Colonic mucosa (tissue), 4 donors: ENCODE measurements at places on chromosomes 4 and X. TPM values are rescaled to one million over a fixed set of nuclear protein-coding genes. Genes with fewer than 3 reads are reported as not detected.

DNA sequence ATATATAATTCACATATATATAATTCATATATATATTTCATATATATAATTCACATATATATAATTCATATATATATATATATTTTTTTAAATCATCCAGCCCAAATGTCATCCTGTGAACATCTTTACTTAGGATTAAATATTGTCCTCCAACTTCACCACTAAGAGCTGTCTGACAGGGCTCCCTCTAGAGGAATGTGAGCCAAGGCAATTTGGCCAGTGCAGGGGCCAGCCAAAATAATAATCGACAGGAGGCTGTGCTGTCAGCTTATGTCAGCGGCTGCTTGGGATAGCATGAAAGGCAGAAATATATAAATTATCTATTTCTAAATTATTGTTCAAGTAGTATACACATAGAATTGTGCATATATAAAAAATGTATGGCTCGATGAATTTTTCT, 29.5 kb downstream of the EGFL6 start:
- no peak for DNase-seq
- no peaks in the 10 kb centered on the region for H3K4me1 ChIP-seq
- no peak overlapping the region for H3K4me3 ChIP-seq
- H3K27me3 ChIP-seq, result no peaks in the 10 kb centered on the region
- no peak overlapping the region for H3K27ac ChIP-seq

DNA sequence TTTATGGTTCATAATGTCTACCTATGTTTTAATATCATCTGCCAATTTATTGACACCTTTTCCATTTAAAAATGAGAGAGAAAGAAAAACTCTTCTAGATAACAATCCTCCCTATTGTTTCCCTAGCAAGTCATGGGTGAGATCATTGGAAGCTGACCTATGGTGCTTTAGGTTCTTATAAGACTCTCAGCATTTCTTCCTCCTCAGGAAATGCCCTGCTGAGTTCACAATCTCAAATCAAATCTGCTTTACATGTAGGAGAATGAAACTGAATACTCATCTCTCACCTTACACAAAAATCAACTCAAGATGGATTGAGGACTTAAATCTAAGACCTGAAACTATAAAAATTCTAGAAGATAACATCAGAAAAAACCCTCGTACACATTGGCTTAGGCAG, 267.4 kb downstream of the RAPGEF2 start:
- H3K4me1 ChIP-seq, result no peaks in the 10 kb centered on the region
- no peaks in the 10 kb centered on the region for H3K36me3 ChIP-seq
- no peak overlapping the region for H3K4me3 ChIP-seq

RPS6KA6 gene
- 10.6 TPM for total RNA-seq

DNA sequence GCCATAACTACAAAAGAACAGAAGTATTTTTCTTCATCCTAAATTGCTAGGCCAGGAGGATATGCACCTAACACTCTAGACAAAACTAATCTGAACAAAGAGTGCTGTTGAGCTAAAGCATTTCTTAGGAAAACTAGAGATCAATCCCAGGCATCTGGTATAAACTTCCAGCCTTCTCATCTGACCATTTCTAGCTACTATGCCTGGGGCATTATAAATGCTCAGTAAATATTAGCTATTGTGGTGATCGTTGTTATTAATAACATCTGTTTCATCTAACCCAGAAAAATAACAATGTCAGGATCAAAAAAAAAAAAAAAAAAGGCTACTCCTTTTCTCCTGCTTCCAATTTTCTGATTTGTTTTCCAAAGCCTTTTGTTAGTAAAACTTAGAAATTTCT, 7.7 kb upstream of the SLC10A6 start:
- H3K36me3 ChIP-seq, result no peaks in the 10 kb centered on the region
- no peak overlapping the region for H3K27ac ChIP-seq
- DNase-seq, result no peak
- no peak overlapping the region for H3K4me3 ChIP-seq

DNA sequence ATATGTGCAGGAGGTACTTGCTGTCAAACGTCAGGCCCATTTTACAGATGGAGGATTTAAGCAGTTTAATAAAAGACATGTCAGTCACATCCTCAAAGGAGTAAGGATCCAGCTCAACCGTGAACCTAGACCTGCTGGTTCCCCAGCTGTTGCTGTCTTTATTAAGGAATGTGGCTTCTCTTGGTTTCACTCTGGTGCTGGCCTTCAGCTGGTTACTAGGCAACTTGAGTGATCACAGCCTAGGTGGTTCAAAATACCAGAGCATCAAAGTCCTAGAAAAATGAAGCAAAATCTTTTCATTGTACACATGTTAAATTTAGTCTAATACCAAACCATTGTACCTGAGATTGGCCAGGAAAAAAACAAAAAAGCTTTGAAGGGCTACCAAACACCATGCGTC, 32.7 kb upstream of the GLRA2 start:
- DNase-seq, result no peak
- H3K36me3 ChIP-seq, result no peaks in the 10 kb centered on the region
- no peak overlapping the region for H3K27ac ChIP-seq
- H3K4me1 ChIP-seq, result no peaks in the 10 kb centered on the region

- no peaks in the 10 kb centered on the region for H3K27me3 ChIP-seq
- H3K4me1 ChIP-seq, result no peaks in the 10 kb centered on the region
- no peak for DNase-seq
- no peak overlapping the region for H3K4me3 ChIP-seq
- no peaks in the 10 kb centered on the region for H3K36me3 ChIP-seq
- H3K27ac ChIP-seq, result no peak overlapping the region
Measured at GRCh38 chr4:11743236-11743635, 314.5 kb upstream of the HS3ST1 start.

HELT gene
- not detected for total RNA-seq

TIMP1 gene
- 84.1 TPM for total RNA-seq

DNA sequence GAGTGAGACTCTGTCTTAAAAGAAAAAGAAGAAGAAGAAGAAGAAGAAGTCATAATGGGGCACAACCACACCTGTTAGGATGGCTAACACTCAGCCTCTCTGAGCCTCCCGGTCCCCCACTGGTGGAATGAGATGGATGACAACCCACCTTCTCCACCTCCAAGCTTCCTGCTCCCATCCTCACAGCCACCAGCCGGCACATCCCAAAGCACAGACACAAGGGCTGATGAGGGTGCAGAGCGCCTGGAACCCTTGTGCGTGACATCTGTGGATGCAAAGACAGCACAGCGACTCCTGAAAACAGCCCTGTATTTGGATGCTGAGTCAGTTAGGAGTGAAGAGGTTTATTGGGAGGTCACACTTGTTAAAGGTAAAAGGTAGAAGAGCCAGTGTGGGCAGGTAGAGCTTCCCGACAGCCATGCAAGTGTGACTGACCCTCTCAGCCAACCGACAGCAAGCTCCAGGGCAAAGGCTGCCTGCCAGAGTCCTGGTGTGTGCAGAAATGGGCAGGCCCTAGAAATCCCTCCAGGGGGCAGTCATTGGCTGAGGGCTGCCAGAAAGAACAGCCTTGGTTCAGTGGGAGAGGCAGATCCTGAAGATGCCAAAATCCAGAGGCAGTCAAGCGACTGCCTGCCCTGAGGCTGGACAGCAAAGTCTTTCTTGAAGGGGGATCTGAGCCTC, 26.6 kb upstream of the MAN2B2 start:
- H3K27me3 ChIP-seq, result no peaks in the 10 kb centered on the region
- no peaks in the 10 kb centered on the region for H3K4me1 ChIP-seq
- H3K27ac ChIP-seq, result no peak overlapping the region
- no peak overlapping the region for H3K4me3 ChIP-seq
- no peaks in the 10 kb centered on the region for H3K36me3 ChIP-seq

DNA sequence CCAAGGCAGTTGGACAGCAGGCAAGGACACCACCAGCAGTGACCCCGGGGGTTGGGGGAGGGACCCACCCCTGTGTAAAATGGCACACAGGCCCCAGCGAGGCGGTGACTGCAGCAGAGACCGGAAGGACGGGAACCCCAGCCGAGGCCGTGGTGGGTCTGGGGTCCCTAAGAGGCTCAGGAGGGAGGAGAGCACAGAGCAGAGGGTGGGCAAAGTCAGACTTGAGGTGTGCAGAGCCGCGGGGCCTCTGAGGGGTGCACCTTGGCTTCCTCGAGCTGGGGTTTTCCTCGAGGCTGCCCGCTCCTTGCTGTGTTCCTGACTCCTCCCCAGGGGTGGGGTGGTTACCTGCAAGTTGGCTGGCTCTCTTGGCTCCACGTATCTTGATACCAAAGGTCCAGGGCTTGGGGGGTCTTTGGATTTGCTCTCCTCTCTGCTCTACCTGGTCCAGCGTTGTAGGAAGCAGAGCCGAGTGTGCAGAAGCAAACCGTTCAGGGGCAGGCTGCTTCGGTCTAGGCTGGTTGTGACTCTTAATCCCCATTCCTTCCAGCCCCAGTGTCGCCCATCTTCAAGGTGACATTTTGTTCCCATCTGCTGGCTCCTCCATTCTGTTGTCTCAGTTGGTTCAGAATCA, 37.9 kb upstream of the SORCS2 start:
- H3K27me3 ChIP-seq, result no peaks in the 10 kb centered on the region
- no peak overlapping the region for H3K4me3 ChIP-seq
- DNase-seq, result no peak
- no peak overlapping the region for H3K27ac ChIP-seq

DNA sequence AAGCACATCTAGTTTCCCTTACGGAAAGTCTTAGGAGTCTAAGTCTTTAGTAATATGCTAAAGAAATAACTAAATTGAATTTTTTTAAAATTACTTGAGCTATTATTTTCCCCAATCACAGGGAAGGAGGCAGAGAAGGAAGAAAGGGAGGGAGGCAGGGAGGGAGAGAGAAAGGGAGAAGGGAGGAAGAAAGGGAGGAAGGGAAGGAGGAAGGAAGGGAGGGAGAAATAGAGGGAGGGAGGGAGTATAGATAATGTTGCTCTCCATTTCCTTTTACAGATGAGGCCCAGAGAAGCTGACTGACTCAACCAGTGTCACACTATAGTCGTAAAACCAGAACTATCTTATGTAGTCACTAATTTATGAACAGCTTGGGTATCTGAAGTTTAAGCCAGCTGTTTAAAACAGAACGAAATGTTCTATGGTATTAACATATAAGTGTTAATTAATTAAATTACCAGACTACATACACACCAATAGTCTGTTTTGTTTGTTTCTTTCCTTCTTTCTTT, 14.6 kb downstream of the SH3RF1 start:
- no peaks in the 10 kb centered on the region for H3K36me3 ChIP-seq
- DNase-seq, result no peak
- H3K4me1 ChIP-seq, result peaks cover 17% of the 10 kb centered on the region

DNA sequence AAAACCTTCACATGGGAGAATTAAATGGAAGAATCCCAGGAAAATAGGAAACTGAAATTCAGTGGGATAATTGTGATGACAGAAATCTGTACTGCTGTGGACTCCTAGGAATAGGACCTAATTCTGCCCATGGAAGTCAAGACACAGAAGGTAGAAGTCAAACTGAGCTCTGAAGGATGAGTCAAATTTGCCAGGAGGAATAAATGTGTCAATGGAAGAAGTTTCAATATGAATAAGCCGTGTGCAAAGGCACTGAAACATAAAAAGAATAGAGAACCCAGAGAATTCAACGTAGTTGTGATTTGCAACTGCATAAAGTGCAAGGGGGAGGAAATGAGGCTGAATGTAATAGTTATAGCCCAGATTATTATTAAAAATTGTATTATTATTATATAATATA, 11.6 kb downstream of the ENAM start:
- no peak for DNase-seq
- no peaks in the 10 kb centered on the region for H3K27me3 ChIP-seq
- no peak overlapping the region for H3K27ac ChIP-seq
- H3K36me3 ChIP-seq, result no peaks in the 10 kb centered on the region

NIPAL1 gene
- total RNA-seq, result 47.9 TPM

MCTS1 gene
- total RNA-seq, result 60.4 TPM

SPANXC gene
- not detected for total RNA-seq

DNA sequence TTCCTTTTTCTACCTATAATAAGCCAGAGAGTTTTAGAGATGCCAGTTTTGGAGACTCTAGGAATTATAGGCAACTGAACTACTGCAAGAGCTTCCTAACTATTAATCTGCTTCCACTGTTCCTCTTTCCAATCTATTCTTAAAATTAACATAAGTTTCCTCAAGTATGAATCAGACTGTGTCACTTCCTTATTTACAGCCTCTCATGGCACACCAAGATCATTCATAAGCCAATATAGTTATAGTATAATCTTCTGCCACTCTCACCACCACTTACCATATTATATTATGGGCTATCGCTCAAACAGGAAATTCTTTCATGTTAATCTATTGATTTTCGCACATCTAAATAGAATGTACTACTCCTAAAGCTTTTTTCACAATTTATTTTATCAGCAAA, 383.5 kb downstream of the STPG2 start:
- H3K36me3 ChIP-seq, result no peaks in the 10 kb centered on the region
- no peak for DNase-seq
- H3K4me1 ChIP-seq, result no peaks in the 10 kb centered on the region
- no peak overlapping the region for H3K4me3 ChIP-seq
- no peak overlapping the region for H3K27ac ChIP-seq
